ENCODE measurements at places on chromosomes 3 and 15. TPM values are rescaled to one million over a fixed set of nuclear protein-coding genes. Genes with fewer than 3 reads are reported as not detected.

DNA sequence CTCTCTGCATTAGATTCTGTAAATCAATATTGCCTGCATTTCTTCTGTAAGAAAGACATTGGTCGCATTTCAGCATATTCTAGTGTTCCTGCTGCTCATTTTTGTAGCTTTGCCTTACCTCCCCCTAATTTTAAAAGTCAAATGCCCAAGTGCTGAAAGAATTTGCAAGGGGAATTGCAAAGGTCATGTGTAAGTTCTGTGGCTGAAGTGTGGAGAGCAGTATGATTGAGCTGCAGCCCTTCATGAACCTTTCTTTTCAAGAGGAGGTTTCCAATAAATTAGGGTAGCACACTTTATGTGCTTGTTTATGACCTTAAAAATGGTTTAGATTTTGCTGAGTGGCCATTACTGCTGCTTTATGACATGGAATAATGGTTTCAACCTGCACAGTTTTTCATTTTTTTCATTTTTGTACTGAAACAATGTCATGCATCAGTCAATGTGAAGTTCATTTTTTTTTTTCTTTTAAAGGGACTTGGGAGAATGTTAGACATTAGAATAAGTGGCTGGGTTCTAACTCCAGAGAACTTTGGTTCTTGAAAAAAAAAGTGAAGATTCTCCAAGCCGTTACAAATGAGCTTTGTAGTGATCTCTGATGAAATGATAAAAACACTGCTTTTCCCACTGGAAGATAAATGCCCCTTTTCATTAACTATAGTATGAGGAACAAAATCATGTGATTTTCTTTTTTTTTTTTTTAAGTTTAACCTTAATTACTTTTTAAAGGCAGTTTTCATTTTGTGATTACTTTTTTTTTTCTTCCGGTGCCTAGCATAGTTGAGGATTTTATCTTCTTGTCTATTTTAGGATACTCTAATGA lies 99.6 kb downstream of the MITF start:
- no peak for DNase-seq

DNA sequence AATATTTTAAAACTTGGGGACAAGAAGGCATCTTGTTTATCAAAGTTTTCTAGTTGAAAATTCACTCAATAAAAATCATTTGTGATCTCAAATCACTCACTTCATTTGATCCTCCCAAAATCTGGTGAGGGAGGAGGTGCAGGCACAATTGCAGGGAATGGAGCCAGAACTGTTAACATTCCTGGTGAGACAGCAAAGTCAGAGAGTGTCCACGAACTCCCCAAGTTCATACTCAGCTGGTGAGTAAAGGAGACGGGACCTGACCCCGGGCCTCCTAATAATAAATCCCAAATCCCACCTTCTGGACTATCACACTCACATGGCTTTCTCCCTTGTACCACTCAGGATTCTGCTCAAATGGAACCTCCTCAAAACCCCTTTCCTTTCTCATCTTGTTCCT lies 252.3 kb upstream of the LRTM1 start:
- DNase-seq, result no peak

DNA sequence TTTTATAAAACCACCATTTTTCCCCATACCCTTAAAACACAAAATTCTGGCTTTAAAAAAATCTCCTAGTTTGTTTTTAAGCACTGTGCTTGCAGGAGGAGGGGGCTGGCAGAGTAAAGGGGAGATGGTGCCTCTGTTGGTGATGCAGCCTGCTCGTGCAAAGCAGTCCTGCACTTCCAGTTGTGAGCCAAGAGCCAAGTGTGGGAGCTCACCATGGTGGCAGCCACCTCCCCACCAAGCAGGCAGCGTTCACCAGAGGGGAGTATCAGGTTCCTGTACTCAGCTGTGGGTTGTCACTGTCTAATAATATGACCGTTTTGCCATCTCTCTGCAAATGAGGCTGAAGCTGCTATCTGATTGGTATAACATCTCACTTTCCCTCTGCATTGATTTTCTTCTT lies 164.8 kb downstream of the SYNPR start:
- no peak for DNase-seq

DNA sequence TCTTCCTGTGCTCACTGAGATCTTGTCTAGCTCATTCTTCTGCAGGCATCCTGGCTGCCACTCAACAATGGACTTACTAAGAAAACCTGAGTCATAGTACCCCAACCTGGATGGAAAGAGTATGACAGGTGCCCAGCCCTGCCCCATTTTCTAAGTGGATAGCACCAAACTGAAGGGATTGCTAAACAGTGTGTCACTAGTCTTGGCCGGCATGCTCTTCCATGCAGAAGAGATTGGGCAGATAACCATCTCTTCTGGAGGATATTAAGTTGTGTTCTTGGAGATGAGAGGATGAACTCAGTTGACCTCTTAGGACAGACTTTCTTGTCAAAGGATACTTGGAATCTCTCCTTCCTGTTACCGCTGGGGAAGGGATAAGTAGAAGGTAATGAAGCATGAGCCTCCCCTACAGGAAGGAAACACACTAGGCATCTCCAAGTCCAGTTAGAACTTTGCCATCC lies 797.5 kb downstream of the AGBL1 start:
- no peak for DNase-seq

DNA sequence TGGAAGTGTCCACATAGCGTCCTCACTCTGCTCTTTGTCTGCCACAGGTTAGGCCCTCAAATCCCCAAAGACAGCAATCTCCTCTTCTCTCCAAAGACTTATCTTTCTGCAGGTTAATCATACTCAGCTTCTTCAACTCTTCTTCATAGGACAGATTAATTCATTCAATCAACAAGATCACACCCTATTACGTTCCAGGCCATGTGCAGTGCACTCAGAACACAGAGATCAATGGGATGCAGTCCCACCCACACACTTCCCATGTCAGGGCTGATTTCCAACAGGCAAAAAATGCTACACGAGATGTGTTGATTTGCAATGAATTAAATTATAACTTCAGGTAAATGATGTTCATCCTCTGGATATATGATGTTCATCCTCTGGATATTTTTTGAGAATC lies 33.5 kb upstream of the ZNF639 start:
- DNase-seq, result no peak

GRCh38 chr3:188946351-188947240 lies 225.2 kb upstream of the TPRG1 start:
- no peak for DNase-seq

DNA sequence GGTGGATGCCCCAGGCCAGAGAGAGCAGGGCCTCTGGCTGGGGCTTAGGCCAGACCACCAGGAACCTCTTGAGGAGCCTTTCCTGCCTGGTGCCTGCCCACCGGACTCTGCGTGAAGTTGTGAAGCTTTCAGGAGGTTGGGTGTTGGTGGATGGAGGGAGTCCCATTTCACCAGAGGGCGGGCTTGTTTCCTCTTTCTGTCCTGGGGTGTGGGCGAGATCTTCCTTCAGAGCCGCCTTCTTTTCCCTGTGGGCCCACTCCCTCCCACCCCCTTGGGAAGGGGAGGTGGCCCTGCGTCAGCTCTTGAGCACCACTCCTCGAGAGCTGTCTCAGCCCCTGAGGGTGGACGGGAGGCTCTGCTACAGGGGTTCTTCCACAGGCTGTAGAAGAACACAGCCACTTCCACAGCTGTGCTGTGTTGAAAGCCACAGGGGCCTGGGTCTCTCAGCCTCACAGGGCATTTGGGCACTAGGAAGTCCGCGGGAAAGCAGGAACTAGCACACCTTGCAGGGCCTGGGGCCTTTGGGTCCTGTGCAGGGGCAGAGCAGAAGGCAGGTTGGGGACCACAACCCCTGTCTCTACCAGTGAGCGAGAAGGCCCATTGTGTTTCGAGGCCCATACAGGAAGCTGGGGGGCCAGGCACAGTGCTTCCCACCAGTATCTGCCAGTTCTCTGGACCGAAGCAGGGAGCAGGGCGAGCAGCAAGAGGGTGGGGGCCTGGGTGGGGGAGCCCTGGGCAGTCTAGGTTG lies 2.1 kb downstream of the AMIGO3 start:
- DNase-seq, result no peak

GRCh38 chr15:56794165-56794552 lies 60.9 kb upstream of the ZNF280D start:
- no peak for DNase-seq

- no peak for DNase-seq
These were observed 22.6 kb upstream of the SCG3 start for GRCh38 chr15:51658664-51659063.

- DNase-seq, result no peak
These were observed 308.7 kb downstream of the CHST2 start for GRCh38 chr3:143428294-143428693.

DNA sequence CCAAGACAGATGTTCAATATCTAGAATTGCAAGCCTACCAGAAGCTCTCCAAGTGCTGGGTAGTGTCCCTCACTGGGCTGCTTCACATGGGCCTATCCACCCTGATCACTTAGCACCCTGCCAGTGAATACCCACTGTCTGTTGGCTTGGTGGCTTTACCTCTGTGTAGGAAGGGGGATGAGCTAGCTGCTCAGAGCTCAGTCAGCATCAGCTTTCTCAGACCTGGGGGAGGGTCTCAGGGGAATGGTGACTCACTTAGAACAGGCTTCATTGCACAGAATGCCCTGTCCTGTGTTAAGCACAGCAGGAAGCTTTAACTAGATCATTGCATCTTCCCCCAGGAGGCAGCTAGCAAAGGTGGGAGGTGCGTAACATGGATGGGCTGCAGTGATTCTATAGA lies 209.8 kb downstream of the PDCD6IP start:
- DNase-seq, result no peak

DNA sequence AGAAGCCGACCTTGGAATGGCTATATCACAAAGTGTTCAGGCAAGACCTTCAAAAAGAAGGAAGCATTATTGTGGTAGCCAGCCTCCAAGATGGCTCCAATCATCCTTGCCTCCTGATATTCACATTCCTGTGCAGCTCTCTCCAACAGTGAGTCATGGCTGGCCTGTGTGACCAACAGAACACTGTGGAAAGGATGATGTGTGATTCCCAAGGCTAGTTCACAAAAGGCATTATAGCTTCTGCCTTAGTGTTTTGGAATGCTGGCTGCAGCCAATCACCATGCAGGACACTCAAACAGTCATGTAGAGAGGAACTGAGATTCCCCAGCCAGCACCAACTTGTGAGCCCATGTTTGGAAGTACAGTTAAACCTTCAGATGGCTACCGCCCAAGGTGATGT lies 102.6 kb downstream of the EFL1 start:
- no peak for DNase-seq

GRCh38 chr15:67076147-67076843 lies 10.9 kb downstream of the SMAD3 start:
- no peak for DNase-seq

GRCh38 chr3:121232309-121233225 lies 313.2 kb downstream of the POLQ start:
- DNase-seq, result no peak

DNA sequence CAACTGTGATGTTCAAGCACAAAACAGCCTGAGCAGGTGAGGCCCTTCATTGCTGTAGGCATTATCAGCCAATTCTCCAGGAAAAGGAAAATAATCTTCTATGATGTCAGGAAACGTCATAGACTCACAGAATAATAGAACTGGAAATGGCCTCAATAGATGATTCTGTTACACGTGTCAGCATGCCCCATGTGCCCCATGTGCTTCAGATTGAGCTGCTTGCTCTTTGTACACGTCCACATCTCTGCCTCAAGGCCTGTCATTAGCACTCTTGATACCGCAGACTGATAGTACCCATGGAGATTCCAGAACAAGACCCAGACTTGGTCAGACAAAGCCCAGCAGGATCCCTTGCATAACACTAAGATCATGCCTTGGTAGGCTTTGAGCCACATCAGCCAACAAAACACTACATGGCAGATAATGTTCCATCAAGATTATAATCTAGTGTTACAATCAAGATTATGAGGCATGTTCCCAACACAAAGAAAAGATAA lies 95.9 kb downstream of the MEIS2 start:
- no peak for DNase-seq

DNA sequence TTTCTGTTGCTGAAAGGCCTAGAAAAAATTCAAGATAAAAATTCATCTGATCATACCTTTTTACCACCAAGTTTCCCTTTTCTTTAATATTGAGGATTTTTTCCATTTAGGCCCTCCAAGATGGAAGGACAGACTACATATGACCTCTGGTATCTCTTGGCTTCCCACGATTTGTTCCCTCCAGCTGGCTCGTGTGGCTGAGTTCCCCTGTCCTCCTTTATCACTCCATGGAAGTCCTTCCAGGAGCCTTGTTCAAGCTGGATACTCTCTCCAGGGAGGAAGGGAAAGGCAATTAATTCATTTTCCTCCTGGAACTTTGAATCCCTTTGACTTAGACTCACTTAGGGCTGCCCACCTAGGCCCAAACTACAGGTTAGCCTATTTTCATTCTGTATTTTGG lies 110.6 kb downstream of the CFAP44 start:
- DNase-seq, result no peak

- peak; percentile 84 for DNase-seq
These were observed 16.1 kb downstream of the AMOTL2 start for GRCh38 chr3:134357914-134358811.

- DNase-seq, result peak; percentile 9
These were observed 79.4 kb upstream of the CADPS start for GRCh38 chr3:62954580-62954979.

- DNase-seq, result no peak
These were observed 8.4 kb upstream of the PPP1R2 start for GRCh38 chr3:195551381-195551978.

DNA sequence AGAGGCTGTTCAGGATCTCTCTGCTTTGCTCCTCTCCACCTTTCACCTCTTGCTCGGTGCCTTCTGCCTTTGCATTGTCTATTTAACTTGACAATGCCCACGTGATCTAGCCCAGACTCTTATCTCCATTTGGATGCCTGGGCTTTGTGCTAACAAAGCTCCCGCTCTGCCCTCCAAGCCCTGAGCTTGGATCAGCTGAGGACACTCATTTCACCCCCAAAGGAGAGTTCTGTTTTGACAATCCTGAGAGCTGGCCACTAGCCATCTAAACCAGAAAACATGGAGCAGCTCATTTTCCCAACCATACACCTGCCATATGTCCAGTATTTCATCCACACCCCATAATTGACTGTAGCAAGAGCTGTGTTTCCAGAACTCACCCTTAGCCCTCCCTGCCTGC lies 12.8 kb downstream of the GPR176 start:
- no peak for DNase-seq

- DNase-seq, result no peak
These were observed 118.0 kb downstream of the GSK3B start for GRCh38 chr3:119976214-119976613.

- DNase-seq, result no peak
These were observed 73.6 kb downstream of the ADCY5 start for GRCh38 chr3:123375014-123375940.

- DNase-seq, result peak; percentile 89
These were observed at the start of gene SEMA5B for GRCh38 chr3:123027292-123028232. SEMA5B (minus strand) TSS chr3:123027763; CDS start chr3:122961263, 66,500 bp downstream.

- DNase-seq, result no peak
These were observed 37.6 kb upstream of the TRIM71 start for GRCh38 chr3:32780071-32780734.

The PTX3 gene
- total RNA-seq, result 0.45 TPM

The DPPA2 gene
- not detected for total RNA-seq

The ADGRG7 gene
- total RNA-seq, result 5.1 TPM

The ROBO2 gene
- total RNA-seq, result 11.4 TPM

The MST1 gene
- 172 TPM for total RNA-seq

The TMEM266 gene
- not detected for total RNA-seq

The DNAH1 gene
- 29.8 TPM for total RNA-seq

The MAGEL2 gene
- not detected for total RNA-seq

The RAD51 gene
- not detected for total RNA-seq

The UTS2B gene
- not detected for total RNA-seq

The MRAS gene
- 10.7 TPM for total RNA-seq

The SPATA12 gene
- not detected for total RNA-seq

The TRPM1 gene
- not detected for total RNA-seq

The TRAIP gene
- total RNA-seq, result not detected

The CPNE9 gene
- not detected for total RNA-seq

The COL6A5 gene
- total RNA-seq, result 0.72 TPM
